Cardiac septum (tissue), 1 donor: ENCODE measurements at places on chromosomes 7 and 10. TPM values are rescaled to one million over a fixed set of nuclear protein-coding genes. Genes with fewer than 3 reads are reported as not detected.

GRCh38 chr10:76333796-76334195, 902.4 kb downstream of the LRMDA start:
- no peak for DNase-seq

DNA sequence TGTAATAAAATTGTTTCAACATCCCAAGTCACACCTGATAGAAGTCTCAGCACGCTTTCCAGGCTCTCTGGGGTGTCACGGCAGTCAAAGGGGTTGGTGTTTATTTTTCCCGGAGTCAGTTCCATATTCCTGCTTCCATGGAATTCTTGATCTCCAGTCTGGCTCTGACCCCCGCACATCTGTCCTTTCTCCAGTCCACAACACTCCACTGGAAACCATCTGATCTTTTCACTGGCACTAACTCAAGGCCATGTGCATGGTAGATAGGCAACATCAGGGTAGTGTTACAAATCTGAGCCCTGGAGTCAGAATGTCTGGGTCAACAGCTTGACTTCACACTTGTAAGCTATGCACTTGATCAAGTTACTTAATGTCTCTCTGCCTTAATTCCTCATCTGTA, 176.2 kb downstream of the WDR11 start:
- DNase-seq: no peak

GRCh38 chr10:43145311-43145710, 7.1 kb downstream of the CSGALNACT2 start:
- no peak for DNase-seq

AKR1C4 gene
- not detected for total RNA-seq

DNA sequence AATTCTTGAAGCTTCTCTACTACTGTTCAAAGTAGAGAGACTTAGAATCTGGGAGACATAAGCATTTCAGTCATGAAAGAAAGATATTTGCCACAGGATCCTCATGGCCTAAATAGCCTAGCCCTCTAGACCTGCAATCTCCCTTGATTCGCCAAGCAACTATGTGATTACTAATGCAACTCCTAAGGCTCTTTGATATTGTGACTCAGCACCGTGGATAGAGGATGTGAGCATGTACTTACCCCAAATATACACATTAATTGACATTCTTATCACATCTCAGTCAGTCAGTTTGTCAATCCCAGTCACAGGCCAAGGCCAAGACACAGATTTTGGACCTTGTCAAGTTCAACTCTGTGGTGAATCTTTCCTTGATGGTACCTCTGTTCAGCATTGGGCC, 42.6 kb downstream of the GPR37 start:
- no peak for DNase-seq

GRCh38 chr10:67696029-67696428, at the start of gene CTNNA3:
CTNNA3 (minus strand) TSS chr10:67696195.
- no peak for DNase-seq

CPEB3 gene
- total RNA-seq: 8.3 TPM

GRCh38 chr10:96276831-96277230, 5.5 kb upstream of the BLNK start:
- no peak for DNase-seq

EBF3 gene
- total RNA-seq: 5.8 TPM

- no peak for DNase-seq
These were observed 346.0 kb downstream of the PHF14 start for GRCh38 chr7:11319491-11320274.

DNA sequence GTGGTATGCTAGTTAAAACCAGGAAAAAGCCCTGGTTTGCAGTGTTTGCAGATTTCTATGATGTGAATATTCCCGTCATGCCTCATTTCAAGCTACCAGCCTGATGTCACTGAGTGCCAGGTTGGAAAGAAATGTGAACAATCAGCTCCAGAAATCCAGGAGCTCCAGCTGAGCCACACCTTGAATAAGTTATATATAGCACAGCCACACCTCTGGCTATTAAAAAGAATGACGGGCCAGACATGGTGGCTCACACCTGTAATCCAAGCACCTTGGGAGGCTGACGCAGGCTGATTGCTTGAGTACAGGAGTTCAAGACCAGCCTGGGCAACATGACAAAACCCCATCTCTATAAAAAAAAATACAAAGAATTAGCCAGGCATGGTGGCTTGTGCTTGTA, 18.7 kb upstream of the SLF2 start:
- no peak for DNase-seq

ATG9B gene
- 0.13 TPM for total RNA-seq

DNA sequence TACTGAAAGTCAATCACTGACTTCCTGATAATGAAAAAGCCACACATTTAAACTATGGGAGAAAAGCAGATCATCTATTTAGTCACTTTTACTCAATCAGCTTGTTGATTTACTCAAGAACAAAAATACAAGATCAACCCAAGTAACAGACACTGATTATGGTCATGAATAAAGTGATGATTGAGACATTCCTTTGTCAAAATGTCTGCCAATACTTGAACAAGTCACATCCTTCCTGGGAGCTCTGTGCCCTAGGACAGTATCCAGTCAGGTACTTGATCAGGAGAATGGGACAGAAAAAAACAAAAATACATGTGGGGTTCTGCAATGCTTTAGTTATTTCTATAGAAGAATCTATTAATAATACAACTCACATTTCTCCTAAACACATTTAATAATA, 150.0 kb upstream of the NEBL start:
- no peak for DNase-seq

DNA sequence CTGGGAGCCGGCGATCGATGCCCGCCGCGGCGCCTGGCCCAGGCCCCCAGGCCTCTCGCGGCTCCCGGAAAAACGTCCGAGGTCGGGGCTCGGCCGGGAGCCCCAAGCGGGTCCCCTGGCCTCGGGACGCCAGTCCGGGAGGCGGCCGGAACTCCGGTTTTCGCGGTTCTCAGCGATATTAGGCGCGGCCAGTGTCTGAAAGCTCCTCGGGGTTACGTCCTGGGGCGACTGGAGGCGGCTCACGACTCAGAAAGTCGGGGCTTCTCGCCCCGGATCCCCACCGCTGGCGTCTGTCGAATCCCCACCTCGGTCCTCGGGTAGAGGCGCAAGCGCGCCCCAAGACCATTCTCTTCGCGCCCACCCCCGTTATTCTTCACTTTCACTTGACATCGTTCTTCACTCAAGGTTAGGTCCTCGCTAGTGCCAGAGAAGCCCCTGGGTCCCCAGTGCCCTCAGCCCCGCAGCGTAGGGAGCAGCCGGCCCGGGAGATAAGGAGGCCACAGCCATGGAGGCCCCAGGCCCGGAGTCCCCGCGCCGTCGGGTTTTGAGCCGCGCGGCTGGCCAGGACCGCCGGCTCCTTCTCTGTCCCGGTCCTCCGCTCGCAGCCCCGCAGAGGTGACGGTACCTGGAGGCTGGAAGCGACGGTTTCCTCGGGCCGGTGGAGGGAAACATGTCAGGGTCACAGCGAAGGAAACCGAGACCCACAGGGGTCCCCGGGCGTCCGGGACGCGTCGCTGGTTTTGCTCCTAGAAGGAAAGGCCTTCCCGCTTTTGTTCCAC, 35.2 kb upstream of the EBLN1 start:
- no peak for DNase-seq

- no peak for DNase-seq
These were observed 33.8 kb downstream of the GNG11 start for GRCh38 chr7:93955304-93955703.

LUC7L2 gene
- total RNA-seq: 64.9 TPM

DNA sequence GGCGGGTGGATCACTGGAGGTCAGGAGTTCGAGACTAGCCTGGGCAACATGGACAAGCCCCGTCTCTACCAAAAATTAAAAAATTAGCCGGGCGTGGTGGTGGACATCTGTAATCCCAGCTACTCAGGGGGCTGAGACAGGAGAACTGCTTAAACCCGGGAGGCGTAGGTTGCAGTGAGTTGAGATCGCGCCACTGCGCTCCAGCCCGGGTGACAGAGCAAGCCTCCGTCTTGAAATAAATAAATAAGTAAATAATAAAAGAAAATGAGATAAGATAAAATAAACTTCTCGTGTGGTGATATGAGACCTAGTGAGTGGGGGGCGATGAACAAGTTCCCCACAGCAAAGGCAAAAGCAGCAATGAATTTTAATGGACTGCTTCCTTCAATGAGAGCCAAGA, 33.6 kb upstream of the LMTK2 start:
- peak; percentile 9 for DNase-seq

GRCh38 chr10:62870866-62871265, 54.7 kb upstream of the EGR2 start:
- no peak for DNase-seq

AGMO gene
- total RNA-seq: 0.40 TPM

DNA sequence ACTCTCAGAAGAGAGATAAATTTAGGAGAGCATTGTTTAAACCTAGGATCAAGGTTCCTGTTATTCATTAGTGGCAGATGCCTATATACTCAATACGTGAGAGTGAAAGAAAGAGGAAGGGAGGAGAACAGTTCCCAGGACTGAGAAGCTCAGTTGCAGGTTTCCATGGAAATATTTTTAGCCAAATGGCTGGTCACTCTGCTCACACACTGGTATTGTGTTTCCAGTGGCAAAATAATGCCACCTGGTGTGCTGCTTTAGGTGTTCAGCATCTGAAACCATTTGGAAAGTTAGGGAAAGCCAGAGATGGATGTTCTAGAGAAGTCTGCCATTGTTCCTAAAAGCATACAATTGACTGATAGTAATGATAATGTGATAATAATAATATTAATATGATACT, 827.7 kb downstream of the SORCS3 start:
- no peak for DNase-seq

HECW1 gene
- not detected for total RNA-seq

PPP1R17 gene
- not detected for total RNA-seq

CPA2 gene
- not detected for total RNA-seq

DNA sequence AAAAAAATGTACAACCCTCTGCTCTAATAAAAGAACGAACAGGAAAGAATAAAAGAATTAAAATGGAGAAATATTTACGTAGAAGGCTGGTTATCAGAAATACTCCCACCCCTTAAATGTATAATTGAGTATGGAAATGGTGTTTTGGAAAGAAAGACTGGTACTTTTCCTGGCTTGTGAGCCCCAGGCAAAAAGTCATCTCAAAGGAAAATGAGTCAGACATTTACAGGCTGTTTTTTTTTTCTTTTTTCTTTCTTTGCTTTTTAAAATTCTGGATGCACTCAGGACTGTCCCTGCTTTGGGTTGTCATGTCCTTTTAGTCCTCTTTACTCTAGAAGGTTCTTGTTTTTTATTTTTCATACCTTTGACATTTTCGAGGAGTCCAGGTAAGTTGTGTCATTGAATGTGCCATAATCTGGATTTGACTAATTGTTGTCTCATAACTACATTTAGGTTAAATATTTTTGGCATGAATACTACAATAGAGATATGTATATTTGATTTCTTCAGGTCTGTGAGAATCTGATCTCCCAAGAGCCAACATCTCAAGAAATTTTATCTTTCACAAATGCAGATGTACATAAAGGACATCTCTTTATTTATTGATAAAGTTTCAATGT, 313.0 kb upstream of the GLI3 start:
- DNase-seq: no peak

DMTF1 gene
- 38.9 TPM for total RNA-seq

- DNase-seq: no peak
These were observed 178.4 kb downstream of the NSUN6 start for GRCh38 chr10:18472977-18473376.

- DNase-seq: no peak
These were observed 305.0 kb downstream of the PTEN start for GRCh38 chr10:88168171-88169036.

GNAT3 gene
- not detected for total RNA-seq

DNA sequence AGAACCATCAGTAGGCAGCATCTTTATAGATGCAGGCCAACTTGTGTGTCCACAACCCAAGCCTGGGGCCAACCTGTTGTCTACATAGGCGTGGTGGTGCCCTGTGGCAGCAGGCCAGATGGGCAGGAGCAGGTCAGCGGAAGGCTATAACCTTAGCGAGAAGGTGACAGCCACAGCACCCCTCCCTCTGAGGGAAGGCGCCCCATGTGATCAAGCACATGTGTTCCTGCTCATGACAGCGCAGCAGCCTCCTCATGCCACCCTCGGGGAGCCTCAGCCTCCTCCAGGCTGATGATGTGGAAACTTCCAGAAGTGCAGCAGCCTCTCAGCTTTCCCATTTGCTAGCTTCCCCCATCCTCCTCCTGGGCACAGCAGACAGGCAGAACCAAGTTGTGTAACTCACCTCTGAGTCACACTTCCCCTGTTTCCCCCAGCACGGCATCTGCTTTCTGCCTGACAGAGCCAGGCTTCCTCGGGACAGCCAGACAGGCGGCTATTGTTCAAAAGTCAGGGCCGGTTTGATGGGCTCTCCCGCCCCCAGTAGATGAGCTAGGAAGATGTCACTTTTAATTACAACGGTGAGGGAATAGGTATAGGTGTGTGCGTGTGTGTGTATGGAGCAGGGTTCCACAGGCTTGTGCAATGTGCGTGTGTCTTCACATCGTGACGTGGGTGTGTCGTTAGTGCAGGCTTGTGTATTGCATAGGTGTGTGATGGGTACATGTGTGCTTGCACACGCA, 312.0 kb upstream of the ZMIZ1 start:
- DNase-seq: peak; percentile 94

DNA sequence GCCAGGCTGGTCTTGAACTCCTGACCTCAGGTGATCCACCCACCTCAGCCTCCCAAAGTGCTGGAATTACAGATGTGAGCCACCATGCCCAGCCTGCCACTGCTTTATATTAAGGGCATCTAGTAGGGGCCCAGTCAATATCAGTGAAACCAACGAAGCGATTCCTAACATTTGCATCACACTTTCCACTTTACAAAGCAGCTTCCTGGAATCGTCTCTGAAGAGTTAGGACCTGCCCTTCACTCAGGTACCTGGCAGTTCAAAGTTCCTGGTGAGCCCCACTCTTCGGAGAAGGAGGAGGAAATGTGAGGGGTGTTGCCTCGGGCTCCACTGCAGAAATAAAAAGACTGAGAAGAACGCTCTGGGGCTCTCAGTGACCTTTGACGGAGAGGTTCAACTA, 31.1 kb upstream of the EZH2 start:
- DNase-seq: no peak

- no peak for DNase-seq
These were observed 54.6 kb downstream of the HACD1 start for GRCh38 chr10:17562614-17563013.

GRCh38 chr7:100352984-100353684, 4.8 kb upstream of the PILRB start:
- DNase-seq: no peak

GRCh38 chr10:98167191-98167590, 32.7 kb downstream of the R3HCC1L start:
- DNase-seq: no peak

GRCh38 chr7:8160779-8161345, 101.1 kb downstream of the ICA1 start:
- no peak for DNase-seq

DNA sequence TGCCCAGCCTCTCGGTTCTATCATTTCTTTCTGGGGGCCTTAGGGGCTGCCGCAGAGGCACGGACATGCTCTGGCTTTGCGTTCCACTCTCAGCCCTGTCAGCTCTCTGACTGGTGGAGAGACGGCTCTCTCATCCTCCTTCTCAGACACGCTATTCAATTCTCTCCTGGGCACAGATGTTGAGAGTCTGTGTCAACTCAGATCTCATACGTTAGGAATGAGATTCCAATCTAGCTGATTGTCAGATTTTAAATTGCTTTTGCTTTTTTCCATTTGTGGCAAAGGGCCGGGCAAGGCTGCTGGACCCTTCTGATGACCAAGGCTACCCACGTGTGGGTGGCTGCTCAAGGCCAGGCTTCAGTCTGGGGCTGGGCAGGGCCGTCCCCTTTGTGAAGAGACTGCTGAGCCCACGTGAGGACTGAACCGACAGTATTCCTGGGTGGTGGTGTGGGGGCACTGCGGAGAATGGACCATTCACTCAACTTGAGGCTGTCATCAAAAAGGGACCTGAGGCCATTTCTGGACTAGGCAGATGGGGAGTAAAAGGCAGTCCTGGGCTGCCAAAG, 71.5 kb downstream of the CLEC2L start:
- DNase-seq: no peak
